Calu3 (cell line): ENCODE measurements at places on chromosomes 7 and 10.

DNA sequence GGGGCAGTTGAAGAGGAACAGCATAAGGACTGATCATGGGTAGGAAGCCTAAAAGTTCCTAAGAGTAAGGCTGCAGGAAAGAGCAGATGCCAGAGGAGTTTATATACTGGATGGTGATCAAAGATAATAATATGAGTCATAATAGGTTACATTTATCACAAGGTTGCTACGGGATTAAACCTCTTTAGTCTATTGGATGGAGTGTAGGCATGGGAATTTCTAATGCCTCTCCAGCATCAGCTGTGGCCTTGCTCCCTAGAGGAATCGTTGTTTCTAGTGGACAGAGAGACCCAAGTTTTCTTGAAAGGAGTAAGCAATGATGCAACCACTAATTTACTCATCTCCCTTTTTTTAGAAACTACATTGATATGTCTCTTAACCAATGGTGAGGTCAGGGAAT lies 213.4 kb downstream of the GPR37 start:
- no peaks in the 10 kb centered on the region for H3K36me3 ChIP-seq
- DNase-seq: no peak
- peaks cover 28% of the 10 kb centered on the region for H3K4me1 ChIP-seq
- H3K4me3 ChIP-seq: no peak overlapping the region
- H3K27me3 ChIP-seq: no peaks in the 10 kb centered on the region

DNA sequence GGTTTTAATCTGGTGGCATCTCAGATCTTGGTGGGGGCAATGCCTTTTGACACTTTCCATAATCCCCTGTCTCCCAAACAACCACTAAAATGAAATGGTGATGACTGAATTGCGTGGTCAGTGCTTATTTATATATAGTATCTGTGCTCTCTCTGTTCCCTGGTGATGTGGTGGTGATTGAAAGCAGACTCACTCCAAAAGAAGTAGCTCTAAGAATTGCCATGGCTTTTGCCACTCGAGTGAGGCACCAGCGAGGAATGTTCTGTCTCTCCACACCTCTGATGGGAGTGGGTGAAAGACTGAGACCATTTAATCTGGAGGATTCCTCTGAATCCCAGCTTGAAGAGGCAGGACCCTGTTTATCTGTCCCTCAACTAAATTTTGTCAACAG lies 2.8 kb downstream of the DUSP5 start:
- H3K4me3 ChIP-seq: peak overlapping the region; percentile 77
- no peaks in the 10 kb centered on the region for H3K4me1 ChIP-seq
- H3K27me3 ChIP-seq: no peaks in the 10 kb centered on the region
- peaks cover 92% of the 10 kb centered on the region for H3K36me3 ChIP-seq

GRCh38 chr7:107530751-107531150 lies 33.0 kb downstream of the COG5 start:
- no peaks in the 10 kb centered on the region for H3K36me3 ChIP-seq
- no peak overlapping the region for H3K4me3 ChIP-seq
- H3K27me3 ChIP-seq: no peaks in the 10 kb centered on the region

DNA sequence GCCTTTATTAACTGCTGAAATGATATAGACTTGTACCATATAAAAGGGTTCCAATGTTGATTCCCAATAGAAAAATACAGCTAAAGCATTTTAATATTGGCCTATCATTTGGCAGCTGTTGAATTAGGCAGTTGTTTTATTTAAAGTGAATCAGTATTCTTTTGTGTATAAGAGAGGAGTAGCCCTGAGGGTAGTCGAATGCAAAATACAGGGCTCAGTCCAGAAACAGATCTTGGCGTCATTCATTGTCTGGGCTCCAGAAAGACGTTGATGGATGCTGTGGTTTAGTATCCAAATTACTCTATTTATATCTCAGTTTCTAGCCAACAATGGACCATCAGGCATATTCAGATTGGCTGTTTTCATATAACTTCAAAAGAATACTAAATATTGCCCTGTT lies 193.6 kb downstream of the VTI1A start:
- H3K4me3 ChIP-seq: no peak overlapping the region
- H3K36me3 ChIP-seq: no peaks in the 10 kb centered on the region
- no peaks in the 10 kb centered on the region for H3K27me3 ChIP-seq
- no peak for DNase-seq
